ENCODE measurements at places on chromosomes 3 and 15.
A peak's percentile ranks its signal among the peaks of the same experiment; 100 is the strongest.

- DNase-seq: no peak
Observed at GRCh38 chr15:29110176-29110575, 159.4 kb downstream of the NSMCE3 start.

DNA sequence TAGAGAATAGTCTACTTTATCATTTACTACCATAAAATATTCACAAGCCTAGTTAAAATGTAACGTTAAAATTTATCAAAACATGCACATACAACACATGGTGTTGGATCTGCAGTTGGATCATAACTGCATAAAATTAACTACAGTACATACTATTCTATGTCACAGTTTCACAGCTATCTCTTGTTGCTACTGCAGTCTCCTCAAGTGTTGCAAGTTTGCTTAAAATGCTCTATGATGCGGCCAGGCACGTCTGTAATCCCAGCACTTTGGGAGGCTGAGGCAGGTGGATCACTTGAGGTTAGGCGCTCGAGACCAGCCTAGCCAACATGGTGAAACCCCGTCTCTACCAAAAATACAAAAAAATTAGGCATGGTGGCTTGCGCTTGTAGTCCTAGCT, 10.3 kb downstream of the PPP1R2 start:
- DNase-seq: no peak

- no peak for DNase-seq
Observed at GRCh38 chr15:63634154-63634553, 37.0 kb downstream of the FBXL22 start.

DNA sequence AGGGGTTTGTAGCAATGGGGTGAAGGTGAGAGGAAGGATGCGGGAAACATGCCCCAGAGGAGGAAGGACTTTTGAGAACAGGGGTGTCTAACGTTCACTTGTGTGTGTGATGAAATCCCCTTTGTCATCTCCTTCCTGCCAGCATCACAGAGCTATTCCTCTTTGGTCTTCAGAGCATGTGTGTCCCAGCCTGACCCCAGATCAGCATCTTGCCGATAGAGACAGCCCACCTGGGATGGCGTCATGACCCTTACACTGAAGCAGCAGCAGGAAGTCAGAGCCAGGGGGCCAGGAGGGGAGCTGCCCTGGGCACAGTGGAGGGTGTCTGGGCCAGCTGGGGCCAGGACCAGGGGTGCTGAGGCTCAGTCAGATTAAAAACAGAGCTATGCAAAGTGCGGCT, 29.9 kb upstream of the GRIP2 start:
- DNase-seq: no peak

GRCh38 chr3:111668888-111669488, 73.8 kb upstream of the ZBED2 start:
- peak; percentile 45 for DNase-seq

GRCh38 chr3:157170861-157171260, 10.9 kb upstream of the CCNL1 start:
- DNase-seq: no peak

- DNase-seq: no peak
Observed at GRCh38 chr3:81983382-81983781, 221.9 kb upstream of the GBE1 start.

- DNase-seq: no peak
Observed at GRCh38 chr3:30453360-30454039, 152.9 kb upstream of the TGFBR2 start.

- no peak for DNase-seq
Observed at GRCh38 chr15:59406446-59406845, 31.5 kb upstream of the FAM81A start.

DNA sequence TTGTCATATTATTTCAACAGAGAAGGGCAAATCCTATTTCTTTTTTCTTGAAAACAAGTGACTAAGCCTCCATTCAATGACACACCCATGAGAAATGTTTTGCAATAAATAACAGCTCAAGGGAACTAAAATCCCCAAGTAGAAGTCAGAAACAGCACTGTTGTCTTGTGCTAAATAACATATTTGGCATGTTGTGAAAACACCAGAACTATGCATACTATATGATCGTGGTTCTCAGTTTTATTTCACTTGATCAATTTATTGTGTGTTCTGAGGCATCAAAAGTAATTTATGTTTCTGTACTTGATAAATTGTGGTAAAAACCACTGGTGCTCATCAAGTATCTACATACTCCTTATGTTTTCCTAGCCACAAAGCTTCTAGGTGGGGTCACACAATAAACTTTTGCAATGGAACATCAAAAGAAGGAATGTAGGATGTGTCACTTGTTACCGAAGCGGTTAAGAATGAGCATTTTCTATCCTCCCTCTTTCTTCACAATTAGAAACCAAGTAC, 691.7 kb upstream of the CBLB start:
- DNase-seq: no peak

DNA sequence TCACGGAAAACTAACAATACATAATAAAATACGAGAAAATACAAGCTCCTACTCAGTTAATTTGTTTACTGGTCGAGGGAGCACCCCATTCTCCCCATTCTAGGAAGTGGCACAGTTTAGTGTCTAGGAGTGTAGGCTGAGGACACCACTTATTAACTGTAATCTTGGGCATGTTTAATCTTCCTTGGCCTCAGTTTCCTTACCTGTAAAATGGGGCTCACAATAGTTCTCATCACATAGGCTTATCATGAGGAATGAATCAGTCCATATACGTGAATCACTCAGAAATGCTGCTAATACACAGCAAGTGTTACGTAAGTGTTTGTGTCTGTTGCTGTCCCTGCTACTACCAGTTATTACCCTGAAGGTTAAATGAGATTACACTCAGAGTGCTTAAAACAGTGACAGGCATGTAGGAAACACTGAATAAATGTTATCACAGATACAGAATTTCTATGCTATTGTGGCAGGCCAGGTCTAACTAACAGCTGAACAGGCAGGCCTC, 210.2 kb downstream of the OSBPL10 start:
- DNase-seq: no peak

GRCh38 chr3:105584003-105584790, 217.5 kb downstream of the ALCAM start:
- no peak for DNase-seq

GRCh38 chr3:118055381-118055780, 979.3 kb downstream of the IGSF11 start:
- DNase-seq: no peak

DNA sequence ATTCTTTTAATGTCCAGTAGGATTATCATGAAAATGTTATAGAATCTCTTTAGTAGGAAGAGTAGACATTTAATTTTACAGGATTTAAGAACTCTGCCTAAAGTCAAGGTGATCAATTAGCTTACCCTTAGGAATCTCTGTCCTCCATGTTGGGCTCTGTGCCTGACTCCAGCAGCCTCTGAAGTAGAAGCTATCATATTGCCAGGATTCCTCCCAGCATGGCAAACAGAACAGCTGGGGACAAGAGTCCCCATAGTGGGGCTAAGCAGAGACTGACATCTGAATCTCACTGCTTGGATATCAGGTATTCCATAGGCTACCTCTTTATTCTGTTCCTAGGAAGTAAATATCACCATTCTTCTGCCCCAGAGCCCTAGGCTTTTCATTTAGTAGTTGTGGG, 1.5 kb downstream of the SLC15A2 start:
- DNase-seq: no peak

GRCh38 chr3:181700168-181701087, 11.3 kb upstream of the SOX2 start:
- peak; percentile 63 for DNase-seq

GRCh38 chr15:90471769-90472168, 58.0 kb upstream of the CRTC3 start:
- DNase-seq: no peak

DNA sequence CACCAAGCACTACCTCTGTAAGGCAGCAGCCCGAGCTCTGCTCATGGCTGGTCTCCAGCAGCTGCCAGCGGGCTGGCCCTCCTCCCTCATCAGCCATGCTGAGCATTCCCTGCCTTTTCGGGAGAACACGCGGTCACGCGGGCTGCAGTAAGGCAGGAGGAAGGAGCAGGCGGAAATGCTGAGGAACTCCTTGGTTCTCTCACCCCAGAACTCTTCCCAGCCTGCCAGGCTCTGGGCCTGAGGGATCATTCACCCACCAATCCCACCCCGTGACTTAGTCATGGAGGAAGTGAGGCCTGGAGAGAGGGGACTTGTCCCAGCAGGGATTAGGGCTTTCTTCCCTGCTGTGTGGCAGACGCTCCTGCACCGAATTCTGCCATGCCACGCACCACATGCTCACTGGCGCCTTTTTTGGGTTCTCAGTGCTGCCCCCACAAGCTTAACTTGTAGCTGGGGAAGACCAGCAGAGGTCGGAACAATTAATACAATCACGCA, 42.9 kb upstream of the RPL32 start:
- no peak for DNase-seq

DNA sequence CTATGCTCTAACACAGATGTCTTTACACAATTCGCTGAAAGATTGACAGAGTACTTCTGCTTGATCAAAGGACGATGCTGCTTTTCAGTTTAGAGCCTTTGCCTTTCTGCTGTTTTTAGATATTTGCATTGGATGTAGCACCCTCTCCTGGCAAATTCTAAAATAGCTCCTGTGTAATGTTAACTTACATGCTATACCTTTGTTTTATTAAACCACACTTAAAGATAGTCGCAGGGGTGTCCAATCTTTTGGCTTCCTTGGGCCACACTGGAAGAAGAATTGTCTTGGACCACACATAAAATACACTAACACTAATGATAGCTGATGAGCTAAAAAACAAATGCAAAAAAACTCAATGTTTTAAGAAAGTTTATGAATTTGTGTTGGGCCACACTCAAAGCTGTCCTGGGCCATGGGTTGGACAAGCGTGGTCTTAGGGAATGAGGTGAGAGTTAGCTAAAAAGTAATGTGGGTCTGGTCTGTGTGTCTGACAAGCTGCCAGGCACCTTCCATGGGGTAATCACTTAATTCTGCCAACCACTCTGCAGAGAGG, 62.9 kb downstream of the ATG7 start:
- DNase-seq: peak; percentile 24

DNA sequence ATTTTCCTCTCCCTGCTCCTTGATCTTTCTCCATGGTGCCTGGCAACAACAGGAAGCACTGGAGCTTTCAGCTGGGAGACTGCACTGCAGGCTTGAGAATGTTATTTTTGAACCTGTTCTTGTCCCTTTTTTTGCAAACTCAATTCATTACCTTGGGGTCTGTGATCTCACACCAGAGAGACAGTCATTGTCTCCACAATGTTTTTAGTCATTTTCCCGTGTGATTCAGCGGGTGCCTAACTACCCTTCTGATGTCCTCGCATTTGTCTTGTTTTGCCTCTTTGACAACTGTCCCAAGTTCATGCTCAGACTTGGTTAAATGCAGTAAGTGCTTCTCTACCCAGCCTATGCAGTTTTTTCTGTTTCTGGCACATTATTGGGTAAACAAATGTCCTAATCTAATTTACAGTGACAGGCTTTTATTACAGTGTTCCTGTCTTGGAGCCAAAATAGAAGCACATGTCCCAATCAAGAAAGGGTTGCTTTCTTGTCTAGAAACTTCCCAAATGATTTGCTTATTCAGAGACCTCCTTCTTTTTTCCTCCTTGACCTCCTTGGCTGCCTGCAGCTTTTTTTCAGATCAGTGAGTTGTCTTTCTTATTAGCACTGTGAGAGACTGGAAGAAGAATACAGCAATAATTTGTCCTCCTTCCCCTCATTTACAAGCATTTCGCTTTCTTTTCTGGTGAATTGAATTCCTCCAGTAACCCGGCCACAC, 162.4 kb downstream of the NSUN3 start:
- no peak for DNase-seq

- DNase-seq: no peak
Observed at GRCh38 chr3:122012821-122013220, 9.2 kb downstream of the ILDR1 start.

GRCh38 chr3:191363221-191363620, 32.9 kb upstream of the UTS2B start:
- no peak for DNase-seq

DNA sequence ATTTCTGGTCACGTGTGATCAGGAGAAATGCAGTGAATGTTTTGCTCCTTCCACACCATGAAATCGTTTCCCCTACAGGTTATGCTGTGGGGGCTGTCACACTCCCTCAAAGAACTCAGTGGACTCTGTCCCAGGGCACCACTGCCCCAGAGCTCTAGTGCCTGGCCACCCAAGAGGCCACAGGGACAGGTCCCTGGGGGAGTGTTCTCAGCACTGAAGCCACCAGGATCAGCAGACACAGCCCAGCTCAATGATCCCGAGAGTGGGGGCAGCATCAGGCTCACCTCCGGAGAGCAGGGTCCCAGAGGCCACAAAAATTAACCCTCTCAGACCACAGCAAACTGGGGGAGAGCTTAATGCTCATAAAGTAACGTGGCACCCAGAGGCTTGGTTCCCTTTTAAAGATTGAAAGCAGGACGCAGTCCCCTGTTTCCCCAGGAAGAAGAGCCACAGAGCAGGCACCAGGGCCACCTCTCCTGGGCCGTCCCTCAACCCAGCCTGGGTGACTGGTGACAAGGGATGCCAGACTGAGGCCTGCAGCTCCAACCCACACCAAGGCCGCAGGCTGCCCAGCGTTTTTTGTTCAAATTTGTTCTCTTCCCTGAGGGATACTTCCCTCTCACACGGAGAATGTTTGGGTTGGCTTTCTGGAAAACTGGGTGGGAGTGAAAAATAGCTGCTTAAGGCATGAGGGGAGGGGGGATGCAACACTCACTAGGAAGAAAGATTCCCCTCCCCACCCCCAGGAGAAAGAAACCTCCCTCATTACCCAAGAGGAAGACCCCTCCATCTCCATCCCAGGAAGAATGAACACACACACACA, 123.3 kb upstream of the IGF1R start:
- no peak for DNase-seq

DNA sequence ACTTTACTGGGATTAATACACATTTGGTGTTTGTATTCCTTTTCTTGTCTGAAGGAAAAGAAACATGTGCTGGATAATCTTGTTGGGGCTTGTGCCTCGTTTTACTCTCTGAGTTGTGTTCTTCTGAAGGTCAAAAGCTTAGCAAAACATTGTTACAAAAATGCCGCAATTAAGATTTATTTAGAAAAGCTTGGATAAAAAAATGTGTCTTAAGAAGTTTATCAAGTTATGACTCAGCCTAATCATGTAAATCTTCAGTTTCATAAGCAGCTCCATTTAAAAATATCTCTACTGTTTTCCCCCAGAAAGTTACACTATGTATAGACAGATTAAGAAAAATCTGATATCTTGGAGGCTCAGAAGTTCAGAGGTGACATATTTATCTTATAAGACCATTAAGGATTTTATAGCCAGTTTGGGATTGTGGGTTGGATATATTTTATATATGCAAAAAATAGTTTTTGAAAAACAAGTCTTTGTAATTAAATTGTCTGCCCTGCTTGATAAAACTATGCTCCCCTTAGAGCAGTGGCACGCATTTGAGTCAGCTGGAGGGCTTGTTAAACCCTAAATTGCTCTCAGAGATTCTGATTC, 56.5 kb downstream of the CLDN11 start:
- no peak for DNase-seq

DNA sequence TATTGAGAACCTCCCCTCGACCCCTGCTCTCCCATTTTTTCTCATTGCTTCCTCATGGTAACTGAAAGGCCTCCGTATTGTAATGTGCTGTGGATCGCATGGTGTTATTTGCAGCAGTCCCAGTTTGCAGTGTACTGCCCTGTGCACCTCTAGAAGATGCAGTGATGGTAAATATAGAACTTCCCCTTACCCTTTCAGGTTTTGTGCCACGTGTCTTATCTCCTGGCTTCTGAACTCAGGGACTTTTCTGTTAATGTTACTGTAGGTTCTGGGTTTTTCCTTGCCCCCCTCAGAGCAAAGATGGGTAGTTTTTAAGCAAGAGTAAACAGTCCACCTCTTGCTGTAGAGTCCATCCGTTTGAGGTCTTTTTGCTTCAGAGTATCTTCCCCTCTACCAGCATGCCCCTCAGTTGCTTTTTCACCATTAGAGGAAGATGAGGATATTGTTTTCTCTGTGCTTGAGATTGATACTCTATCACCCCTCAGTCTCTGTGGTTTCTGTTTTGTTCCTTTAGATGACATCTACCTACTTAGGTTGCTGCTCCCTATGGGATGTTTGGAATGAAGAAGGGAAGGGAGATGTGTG, 22.4 kb downstream of the CHD2 start:
- no peak for DNase-seq

All from hematopoietic multipotent progenitor cell treated with erythropoietin and hydrocortisone succinate and interleukin-3 and kit ligand, for 15 days (in vitro differentiated cells).